ENCODE measurements at places on chromosomes 3 and 15.

- DNase-seq, result no peak
These were observed 224.4 kb upstream of the LYSMD4 start for GRCh38 chr15:99957642-99958013.

GRCh38 chr3:243356-243725 is 46.8 kb downstream of the CHL1 start:
- DNase-seq, result no peak

- no peak for DNase-seq
These were observed 21.7 kb downstream of the PLA2G4F start for GRCh38 chr15:42134617-42135245.

GRCh38 chr3:102449930-102450329 is 15.1 kb downstream of the ZPLD1 start:
- no peak for DNase-seq

- no peak for DNase-seq
These were observed 195.2 kb upstream of the CADPS start for GRCh38 chr3:63070476-63070810.

DNA sequence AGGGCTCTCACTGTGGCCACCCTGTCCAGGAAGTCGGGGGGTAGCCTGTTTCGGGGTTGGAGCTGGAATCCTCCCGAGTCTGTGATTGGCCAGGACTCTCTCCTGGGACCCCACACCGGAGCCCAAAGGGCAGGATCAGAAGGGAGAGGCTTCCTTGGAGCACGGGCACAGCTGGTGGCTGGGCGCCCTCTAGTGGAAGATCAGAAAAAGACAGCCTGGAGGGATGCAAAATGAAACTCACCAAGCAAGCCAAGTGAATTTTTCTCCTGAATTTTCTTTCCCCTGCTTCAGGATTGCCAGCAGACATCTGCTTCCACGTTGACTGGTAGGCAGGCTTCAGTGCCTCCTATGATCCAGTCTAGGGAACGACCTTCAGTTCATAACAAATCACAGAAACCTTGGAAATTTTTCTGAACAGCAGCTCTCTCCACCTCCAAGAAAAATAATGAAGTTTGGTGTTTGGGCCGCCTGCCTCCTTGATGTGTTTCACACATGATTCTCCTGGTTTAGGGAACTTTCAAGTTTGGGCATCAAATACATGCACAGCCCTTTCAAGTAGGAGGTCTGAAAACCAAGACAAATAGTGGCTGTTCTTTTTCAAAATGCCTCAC is 224.6 kb downstream of the VPS13C start:
- DNase-seq, result peak; percentile 11

DNA sequence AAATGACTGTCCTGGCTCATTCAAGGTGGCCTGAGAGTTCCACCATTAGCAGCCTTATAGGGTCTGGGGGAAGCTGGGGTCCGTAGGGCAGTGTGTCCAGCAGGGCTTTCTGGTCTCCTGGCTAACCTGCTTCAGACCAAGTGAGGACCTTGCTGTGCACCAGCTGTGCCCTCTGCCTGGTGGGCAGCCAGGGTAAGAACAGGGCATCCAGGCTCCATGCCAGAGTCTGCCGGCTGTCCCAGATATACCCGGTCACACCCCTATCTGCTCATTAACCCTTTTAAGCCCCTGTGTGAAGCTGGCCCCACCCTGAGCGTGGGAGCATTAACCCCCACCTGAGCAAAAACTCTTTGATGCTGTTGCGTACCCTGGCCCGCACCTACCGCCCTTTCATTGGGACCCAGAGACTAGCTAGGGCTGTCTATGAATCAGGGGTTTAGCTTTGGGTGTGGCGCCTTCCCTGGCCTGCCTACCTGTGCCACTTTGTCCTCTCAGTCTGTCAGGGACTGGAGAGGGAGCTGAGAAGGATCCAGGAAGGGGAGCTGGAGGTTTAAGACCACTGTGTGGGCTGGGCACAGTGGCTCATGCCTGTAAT is 17.6 kb downstream of the SEMA3F start:
- DNase-seq, result no peak

- no peak for DNase-seq
These were observed 326.1 kb upstream of the LRRFIP2 start for GRCh38 chr3:37500518-37500917.

DNA sequence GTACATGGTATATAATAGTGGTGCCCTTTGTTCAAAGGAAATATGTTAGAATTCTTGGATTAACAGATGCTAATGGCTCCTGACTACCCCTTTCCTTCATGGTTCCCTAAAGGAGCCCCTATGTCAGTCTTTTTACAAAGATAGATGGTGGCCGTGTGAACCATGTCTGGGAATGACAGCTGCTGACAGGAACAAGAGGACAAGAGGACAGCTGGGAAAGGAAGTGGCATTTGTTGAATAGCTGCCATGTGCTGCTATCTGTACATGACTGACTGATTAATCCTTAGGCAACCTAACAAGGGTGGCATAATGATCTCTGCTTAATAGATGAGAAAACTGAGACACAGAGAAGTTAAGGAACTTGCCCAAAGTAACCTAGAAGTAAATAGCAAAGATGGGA is 321.7 kb downstream of the ZNF621 start:
- DNase-seq, result no peak

- no peak for DNase-seq
These were observed 81.3 kb downstream of the STAC start for GRCh38 chr3:36461597-36461996.

DNA sequence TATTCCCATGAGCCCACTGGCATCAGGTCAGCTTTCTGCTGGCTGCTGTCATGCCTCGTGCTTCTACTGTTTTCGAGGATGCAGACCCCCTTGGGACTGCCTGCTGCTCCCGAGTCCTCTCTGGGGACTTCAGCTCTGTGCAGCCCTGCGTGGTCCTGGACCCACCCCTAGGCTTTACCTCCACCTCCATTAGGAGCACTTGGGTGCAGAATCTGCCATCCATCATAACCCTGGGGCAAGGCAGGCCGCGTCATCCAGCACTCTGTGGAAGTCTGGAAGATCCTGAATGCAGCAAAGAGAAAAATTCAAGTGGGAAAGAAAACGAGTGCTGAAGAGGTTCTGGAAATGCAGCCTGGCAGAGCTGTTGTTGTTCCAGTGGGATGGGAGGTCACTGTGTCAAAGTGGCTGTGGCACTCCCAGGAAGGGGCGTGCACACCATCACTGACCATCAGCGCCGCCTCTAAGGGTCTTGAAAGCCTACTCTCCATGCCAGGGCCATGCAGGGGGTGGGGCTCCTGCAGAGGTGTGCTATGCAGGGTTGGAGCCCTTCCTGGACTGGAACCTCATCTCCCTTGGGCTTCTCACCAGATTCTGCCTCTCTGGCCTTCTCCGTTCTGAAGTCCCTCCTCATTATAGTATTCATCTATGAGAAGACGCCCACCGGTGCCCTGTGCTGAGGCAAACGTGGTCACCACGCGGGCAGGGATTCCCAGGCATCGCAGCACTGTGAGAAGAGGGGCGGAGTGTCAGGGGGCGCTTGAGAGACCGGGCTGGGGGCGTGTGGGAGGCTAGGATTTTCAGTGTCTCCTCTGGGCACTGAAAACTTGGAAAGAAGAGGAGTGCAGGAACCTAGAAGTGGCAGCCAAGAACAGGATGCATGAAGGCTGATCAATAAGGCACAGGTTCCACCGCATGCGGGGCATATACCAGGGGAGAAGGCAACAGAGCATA is 12.5 kb downstream of the EPB42 start:
- no peak for DNase-seq

- no peak for DNase-seq
These were observed 1.3 kb downstream of the TSPAN3 start for GRCh38 chr15:77069521-77070121.

DNA sequence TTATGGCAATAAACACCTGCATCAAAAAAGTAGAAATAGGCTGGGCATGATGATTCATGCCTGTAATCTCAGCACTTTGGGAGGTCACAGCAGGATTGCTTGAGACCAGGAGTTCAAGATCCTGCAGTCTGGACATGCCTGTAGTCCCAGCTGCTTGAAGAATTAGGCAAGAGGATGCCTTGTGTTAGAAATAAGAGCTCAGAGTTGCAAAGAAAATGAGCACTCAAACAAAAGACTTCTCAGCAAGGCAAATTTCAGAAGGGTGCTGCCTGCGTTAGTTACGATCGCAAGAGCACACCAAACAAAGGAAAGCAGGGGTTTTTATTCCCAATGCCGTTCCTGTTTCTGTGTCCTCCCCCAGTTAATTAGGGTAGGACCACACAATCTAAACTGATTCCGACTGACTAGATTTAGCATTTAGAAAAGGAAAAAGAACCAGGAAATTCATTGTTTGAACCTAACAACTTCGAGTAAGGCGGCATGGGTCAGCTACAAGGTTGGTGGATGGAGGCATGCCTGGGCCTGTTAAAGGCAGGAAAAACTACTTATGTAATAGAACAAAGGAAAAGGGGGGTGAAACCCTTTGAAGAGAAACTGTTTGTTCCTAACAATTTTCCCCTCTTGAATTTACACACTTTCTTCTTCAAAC is 55.5 kb downstream of the DLG1 start:
- DNase-seq, result no peak

DNA sequence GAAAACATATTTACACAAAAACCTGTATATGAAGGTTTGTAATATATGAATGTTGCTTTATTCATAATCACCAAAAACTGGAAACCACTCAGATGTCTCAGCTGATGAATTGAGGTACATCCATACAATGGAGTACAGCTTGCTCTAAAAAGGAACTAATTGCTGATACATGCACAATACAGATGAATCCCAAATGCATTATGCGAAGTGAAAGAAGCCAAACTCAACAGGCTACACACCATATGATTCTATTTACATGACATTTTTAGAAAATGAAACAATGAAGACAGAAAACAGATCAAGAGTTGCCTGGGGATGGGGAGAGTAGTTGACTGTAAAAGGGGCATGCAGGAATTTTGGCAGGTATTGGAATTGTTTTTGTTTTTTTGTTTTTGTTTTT is 95.5 kb downstream of the IQCH start:
- no peak for DNase-seq

GRCh38 chr3:111819927-111820326 is 39.1 kb upstream of the PHLDB2 start:
- DNase-seq, result no peak

GRCh38 chr3:54969652-54970051 is 41.8 kb upstream of the LRTM1 start:
- no peak for DNase-seq

- DNase-seq, result no peak
These were observed 149.8 kb downstream of the ROBO2 start for GRCh38 chr3:77189684-77190083.

DNA sequence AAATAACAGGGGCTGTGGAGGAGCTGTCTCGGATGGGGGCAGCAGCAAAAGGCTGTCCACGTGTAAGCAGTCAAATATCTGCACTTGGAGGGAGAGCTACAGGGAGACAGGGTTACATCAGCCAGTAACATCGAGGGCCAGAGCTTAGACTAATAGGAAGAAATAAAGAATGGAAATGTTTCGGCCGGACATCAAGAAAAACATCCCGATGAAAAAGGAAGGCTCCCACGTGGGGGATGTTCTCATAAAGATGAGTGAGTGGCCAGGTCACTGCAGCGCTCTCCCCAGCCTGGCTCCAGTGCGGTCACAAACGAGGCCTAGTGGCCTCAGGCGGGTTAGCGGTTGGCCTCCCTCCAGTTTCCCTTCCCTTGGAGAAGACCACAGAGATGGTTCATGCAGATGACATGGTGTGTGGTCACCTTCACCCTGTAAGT is 56.1 kb upstream of the WNT5A start:
- DNase-seq, result no peak

- no peak for DNase-seq
These were observed 953.8 kb downstream of the IGSF11 start for GRCh38 chr3:118080889-118081288.

- DNase-seq, result no peak
These were observed 332.3 kb downstream of the FOXP1 start for GRCh38 chr3:71251156-71251775.

GRCh38 chr15:31474059-31474868 is 147.6 kb downstream of the KLF13 start:
- DNase-seq, result no peak

DNA sequence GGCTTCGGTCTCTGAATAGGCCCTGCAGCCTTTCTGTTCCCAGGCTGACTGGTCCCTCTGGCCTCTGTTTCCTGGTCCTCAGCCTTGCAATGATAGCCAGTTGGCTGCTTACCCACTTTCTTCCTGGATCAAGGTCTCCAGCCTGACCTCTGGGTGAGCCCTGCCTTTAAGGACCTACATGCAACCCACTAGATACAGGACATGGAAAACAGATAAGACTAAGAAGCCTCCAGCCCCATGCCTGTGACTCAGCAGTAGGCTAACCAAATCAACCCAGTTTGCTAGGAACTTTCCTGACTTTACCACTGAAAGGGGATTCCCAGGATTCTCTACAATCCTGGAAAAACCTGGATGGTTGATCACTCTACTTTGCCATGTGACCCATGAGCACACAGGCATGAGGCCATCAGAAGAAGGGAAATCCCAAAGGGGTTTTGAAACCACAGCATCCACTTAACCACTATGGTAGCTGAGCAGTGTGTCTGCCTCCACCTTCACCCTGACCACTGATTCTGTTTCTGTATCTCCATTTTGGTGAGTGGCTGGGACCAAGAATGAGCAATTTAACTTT is 188.1 kb downstream of the CHST2 start:
- no peak for DNase-seq

Data from stimulated activated CD4-positive, alpha-beta T cell treated with anti-CD3 and anti-CD28 coated beads, Interleukin-15, amount 100 ng/mL, for 48 hours (primary cell).